ENCODE measurements at places on chromosomes 16 and 17.

DNA sequence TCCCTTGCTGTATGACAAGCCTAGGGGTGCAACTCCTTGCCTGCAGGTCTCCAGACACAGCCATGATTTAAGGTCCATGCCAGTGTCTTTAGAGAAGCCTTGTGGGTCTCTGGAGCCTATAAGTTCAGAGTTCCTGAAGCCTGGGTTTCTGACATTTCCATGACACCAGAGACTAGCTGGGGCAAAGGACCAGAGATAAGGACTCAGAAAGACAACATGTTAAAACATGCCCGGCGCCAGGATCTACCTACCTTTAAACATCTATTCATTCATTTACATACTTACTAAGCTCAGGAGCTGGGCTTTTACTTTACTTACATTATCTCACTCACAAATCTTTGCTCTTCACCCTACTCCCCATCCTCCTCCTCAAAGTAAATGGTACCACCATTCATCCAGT is 1.5 kb downstream of the MRPL27 start:
- no peak for DNase-seq

DNA sequence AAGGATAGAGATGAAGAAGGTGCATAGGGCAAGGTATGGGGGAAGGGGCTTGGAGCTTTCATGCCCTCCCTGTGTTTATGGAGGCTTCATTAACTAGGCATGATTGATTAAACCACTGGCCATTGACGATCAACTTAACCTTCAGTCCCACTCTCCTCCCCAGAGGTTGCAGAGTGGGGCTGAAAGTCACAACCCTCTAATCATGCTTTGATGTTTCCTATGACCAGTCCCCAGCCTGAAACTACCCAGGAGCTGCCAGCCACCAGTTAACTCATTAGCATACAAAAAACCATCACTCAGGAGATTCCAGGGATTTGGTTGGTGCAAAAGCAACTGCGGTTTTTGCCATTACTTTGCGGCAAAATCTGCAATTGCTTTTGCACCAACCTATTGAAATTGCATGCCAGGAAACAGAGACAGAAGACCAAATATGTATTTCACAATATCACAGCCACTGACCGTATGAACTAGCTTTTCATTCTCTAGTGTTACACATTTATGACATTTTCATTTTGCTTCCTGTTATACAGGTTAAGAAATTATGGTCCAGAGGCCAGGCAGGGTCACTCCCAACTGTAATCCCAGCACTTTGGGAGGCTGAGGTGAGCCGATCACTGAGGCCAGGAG is 5.4 kb downstream of the GFOD2 start:
- DNase-seq, result no peak

DNA sequence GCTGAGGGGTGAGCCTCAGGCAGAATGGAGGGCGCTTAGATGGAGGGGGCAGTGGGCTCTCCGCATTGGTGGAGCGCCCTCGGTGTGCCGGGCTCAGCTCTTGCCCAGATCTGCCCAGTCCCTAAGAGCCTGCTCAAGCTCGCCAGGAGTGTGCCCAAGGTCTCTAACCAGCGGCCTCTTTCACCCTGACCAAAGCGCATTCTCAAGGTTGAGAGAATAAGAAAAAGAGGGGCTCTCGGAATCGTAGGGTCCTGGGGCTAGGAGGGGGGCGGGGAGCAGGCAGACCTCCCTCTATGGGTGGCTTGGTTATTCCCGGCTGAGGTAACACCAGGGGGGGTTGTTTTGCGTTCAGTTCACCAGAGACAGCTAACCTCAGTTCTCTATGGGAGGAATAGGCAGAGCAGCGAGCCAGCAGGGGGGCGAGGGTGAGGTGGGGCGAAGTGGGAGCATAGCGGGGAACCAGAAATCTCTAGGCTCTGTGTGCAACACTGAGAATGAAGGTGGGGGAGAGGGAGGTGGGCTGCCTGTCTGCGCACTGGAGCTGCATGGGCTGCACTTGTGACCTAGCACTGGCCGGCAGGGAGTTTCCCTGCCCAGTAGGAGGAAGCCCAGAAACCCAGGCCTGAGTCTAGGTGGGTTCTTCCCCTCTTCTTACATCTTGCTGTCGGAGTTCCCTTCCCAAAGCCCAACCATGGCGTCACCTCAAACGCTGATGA is 3.0 kb downstream of the TMEM132E start:
- DNase-seq, result no peak

DNA sequence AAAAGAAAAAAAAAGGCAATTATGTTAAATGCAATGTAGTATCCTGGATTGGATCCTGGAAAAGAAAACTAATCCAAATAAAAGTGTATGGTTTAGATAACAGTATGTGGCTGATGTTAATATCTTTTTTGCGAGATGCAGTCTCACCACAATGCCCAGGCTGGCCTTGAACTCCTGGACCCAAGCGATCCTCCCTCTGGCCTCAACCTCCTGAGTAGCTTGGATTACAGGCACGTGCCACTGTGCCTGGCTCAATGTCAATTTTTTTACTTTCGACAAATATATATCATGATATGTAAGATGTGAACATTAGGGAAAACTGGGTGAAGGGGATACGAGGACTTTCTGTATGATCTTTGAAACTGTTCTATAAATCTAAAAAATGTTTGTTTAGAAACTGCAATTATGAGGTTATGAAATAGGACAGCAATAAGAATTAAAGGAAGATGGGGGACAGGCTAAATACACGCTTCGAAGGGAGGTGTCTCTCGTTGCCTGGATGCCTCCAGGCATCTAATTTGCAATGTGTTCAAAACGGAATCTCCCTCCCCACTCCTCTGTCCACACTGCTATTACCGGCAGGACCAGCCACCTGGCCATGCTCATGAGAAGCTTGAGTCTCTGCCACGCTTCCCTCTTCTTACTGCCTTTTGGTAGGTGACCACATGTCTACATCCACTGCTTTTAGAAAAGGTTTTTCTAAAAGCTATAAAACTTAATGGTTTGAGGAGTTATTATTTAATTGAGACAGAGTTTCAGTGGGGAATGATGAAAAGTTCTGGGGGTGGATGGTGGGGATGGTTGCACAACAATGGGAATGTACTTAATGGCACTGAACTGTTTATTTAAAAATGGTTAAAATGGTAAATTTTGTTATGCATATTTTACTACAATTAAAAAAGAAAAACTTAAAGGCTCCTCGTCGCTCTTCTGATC is 15.2 kb downstream of the UBE2O start:
- DNase-seq, result no peak

- no peak for DNase-seq
Observed at GRCh38 chr17:74603746-74604145, 11.7 kb upstream of the CD300LD start.

DNA sequence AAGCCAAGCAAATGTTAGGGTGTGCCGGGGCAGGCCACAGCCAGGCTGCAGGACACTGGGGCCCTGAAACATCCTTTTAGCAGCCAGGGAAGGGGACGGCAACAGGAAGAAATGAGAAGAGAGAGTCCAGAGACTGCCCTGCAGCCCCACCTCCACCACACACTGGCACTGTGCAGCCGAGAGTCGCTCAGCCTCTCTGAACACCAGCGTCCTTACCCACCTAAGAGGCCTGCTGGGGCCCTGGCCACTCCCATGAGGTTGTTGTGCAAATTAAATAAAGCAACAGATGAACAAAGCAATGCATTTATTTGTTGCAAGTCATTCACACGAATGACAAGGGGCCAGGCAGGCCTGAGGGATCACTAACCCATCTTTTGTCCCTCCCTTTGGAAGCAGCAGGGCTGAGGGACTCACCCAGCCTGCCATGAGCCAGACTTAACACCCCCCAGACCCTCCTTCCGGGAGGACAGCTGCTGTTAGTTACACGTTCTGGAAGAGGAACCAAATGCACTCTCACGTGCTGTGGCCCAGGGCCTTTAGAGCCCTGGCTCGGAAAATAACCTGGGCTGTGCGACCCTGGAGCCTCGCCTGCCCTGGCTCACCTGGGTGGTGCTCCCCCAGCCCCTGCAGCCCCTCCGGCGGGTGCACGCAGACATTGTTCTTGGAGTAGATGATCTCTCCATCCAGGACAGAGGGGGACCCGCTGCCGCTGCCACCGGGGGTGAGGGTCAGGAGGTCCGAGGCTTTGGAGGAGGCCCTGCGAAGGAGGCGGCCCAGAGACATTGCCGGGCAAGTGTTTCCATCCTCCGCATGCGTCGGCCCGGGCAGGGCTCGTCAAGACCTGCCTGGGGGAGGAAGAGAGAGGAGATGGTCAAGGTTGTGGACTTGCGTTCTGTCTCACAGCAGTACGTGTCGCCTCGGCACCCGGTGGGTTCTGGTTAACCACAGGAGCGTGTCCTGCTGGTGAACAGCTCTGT is 22.6 kb downstream of the TBC1D16 start:
- DNase-seq, result no peak

DNA sequence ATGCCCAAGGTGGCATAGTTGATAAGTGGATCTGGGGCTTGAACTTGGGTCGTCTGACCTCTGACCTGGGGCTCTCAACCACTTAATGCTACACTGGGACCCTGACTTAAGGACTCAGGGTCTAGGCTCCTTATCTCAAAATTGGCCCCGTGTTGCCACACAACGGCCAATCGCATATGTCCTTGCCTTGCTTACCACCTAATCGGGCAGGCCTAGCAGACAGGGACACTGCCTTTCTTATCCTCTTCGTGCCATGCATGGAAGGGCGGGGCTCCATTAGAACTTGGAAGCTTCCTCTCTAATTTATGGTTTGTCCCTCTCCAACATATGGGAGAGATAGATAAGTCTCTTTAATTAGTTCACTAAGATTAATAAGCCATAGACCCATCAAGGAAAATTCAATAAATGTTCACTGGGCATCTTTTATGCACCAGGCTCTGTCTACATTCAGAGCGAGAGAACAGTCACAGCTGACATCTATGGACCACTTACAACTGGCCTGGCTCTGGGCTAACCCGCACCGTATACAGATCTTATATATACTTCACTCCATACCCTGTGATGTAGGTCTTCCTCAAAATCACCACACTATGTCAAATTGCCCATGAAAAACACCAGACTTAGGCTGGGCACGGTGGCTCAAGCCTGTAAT is 35.1 kb downstream of the CDH1 start:
- DNase-seq, result no peak

DNA sequence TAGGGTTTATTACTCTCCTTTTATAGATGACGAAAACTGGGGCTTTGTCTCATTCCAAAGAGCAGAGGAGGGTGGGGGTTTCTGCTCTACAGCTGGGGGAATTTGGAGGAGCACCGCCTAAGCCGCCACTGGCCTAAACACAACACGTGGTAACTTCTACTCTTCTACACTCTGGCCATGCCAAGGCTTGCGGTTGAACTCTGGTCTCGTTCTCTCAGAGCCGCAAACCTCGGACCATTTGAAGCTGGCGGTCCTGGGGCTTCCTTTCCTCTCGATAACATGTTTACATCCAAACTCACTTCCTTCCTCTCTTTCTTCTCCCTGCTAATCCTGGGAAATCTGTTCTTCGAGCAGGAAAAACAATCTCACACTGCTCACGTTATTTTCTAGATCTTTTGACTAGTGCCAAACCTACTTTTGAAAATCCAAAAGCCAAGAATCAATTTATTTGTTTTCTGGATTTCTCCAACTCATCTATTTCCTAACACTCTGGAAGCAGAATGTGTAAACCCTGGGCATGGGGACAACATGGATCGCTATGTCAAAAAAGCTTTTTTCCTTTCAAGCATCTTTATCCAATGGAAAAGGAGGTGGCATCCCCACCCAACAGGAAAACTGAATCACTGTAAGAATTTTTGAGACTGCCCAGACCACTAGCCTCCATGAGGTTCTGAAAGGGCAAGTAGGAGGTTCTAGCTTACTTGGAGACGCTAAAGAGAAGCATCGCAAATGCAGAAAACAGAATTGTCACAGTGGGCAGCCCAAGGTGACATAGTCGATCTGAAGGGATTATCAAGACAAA is 13.6 kb upstream of the EEF2K start:
- DNase-seq, result no peak

GRCh38 chr17:80927791-80928216 is 63.8 kb upstream of the CHMP6 start:
- DNase-seq, result no peak

- peak; percentile 11 for DNase-seq
Observed at GRCh38 chr17:82065638-82066303, at the start of gene DUS1L. TSS of gene DUS1L (minus strand) at chr17:82065804. CDS start at chr17:82065059, 745 bp downstream.

GRCh38 chr16:85448557-85449190 is 164.4 kb upstream of the GSE1 start:
- DNase-seq, result peak; percentile 97

DNA sequence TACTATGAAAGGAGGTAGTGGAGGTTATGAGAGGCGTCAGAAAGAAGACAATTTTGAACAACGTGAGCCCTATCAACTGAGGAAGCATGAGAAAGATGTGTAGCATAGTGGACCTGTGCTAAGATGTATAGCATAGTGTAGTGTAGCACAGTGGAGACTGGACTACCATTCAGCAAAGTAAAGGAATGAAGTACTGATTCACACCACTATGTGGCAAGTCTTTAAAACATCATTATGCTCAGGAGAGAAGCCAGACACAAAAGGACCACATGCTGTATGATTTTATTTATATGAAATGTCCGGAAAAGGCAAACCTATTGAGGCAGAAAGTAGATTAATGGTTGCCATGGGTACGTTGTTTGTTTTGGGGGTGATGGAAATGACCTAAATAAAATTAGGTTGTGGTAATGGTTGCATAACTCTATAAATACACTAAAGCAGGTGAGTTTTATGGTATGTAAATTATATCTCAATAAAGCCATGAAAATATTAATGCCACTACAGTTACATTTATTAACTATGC is 20.4 kb upstream of the XYLT1 start:
- DNase-seq, result no peak

- DNase-seq, result no peak
Observed at GRCh38 chr17:42457107-42457792, 1.4 kb upstream of the ATP6V0A1 start.

DNA sequence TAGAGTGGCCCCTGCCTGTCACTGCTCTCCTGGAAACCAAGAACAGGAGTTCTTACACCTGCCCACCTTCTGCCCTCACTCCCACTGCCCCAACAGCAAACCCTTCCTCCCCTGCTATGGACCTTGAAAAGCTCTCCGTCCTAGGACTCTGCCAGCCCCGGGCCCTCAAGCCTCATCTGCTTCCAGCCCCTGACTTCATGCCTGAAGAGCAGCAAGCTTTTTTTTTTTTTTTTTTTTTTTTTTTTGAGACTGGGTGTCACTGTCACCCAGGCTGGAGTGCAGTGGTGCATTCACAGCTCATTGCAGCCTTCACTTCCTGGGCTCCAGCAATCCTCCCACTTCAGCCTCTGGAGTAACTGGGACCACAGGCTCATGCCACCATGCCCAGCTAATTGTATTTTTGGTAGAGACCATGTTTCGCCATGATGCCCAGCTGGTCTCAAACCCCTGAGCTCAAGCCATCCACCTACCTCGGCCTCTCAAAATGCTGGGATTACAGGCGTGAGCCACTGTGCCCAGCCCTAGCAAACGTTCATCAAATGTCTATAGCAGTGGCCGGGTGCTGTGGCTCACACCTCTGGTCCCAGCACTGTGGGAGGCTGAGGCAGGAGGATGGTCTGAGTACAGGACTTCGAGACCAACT is 16.9 kb downstream of the CARHSP1 start:
- DNase-seq, result no peak

Measured in NCI-H2107 (cell line).